Stimulated activated CD8-positive, alpha-beta memory T cell treated with anti-CD3 and anti-CD28 coated beads, Interleukin-15, amount 100 ng/mL, for 4 hours (primary cell): ENCODE measurements at places on chromosomes 13 and 19.
A peak's percentile ranks its signal among the peaks of the same experiment; 100 is the strongest.

DNA sequence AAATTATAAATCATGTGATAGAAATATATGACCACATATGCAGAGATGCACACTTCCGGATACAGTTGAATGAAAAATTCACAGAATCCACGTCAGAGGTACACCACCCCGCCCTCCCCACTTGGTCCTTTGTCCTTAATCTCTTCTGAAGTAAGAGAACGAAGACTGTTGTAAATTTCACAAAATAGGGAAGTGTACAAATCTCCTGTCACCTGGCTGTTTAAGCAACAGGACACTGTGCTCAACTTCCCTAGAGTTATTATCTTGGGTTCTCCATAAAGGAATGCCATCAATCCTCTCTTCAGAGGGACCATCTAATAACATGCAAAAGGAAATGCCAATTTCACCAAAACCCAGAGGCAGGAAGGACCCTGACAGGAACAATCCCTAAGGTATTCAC is 10.5 kb upstream of the CEACAM6 start:
- DNase-seq = no peak

- no peak for DNase-seq
Measured at GRCh38 chr13:38141792-38142191, 207.9 kb upstream of the UFM1 start.

DNA sequence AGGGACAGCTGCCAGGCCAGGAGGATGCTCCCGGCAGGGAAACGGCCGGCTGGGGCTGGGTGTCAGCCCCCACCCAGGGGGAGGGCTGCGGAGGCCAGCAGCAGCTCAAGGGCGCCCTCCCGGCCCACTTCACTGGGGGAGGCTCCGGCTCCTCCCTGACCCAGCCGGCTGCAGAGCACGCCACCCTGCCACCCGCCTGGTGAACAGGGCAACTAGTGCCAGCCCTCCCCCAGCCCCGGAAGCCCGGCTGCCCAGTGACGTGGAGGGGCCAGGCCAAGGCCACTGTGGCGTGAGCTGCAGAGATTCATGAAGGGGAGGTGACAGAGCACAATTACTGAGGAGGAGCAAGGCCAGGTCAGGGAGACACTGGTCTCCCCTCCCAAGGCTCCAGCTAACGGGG is 14.7 kb downstream of the REXO1 start:
- no peak for DNase-seq

DNA sequence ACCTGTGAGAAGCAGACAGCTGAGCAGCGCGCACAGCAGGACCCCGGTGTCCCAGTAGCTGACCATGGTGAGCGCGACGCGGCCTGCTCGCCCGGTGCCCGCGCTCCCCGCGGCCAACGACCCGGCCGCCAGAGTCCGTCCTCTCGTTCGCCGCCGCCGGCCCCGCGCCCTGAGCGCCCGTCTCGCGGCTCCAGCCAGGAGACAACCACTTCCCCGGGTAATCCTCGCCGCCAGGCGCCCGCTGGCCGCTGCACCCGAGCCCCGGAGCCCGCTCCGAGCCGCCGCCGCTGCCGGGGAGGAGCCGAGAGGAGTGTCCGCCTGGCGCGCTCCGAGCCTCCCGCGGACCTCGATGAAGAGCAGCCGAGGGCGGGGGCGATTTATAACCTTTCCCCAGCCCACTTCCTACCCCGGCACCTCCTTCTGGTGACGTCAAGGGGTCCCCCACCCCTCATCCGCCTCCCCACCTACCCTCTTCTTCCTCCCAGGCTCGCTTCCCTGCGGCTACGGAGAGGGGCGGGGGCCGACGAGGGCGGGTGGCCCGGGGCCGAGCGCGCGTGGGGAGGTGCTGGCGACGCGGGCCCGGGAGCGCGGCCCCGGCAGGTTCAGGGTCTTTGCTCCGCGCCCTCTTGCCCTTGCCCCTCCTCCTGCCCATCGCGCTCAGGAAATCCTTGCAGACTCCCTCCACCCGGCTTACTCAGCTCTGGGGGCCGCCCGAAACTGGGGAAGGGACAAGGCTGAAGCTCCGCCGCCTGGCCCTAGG is at the start of gene FLT1:
FLT1 (minus strand) TSS at position 351 of the 760 bp plus-strand sequence; CDS start at position 66, 285 bp downstream.
- peak; percentile 21 for DNase-seq

GRCh38 chr19:32921624-32922023 is 50.1 kb downstream of the CEP89 start:
- no peak for DNase-seq

- no peak for DNase-seq
Measured at GRCh38 chr19:46384396-46384795, 29.0 kb downstream of the CCDC8 start.

DNA sequence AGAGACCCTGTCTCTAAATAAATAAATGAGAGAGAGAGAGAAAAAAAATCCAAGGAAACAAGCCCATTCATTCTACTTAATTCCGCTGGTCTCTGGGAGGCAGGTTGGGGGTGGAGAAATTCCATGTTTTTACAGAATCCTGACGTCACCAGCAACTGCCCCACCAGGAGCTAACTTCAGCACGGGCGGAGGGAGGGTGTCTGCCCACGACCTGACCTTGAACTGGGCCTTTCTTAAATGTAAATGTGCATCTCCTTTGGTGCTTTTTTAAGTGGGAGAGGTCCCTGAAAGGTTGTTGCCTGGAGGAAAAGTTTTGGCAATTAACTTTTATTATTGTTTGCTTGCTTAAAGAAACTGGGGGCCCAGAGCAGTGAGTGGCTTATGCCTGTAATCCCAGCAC is 15.5 kb downstream of the KLF2 start:
- no peak for DNase-seq

- DNase-seq = no peak
Measured at GRCh38 chr19:29326351-29326750, 113.4 kb upstream of the UQCRFS1 start.

DNA sequence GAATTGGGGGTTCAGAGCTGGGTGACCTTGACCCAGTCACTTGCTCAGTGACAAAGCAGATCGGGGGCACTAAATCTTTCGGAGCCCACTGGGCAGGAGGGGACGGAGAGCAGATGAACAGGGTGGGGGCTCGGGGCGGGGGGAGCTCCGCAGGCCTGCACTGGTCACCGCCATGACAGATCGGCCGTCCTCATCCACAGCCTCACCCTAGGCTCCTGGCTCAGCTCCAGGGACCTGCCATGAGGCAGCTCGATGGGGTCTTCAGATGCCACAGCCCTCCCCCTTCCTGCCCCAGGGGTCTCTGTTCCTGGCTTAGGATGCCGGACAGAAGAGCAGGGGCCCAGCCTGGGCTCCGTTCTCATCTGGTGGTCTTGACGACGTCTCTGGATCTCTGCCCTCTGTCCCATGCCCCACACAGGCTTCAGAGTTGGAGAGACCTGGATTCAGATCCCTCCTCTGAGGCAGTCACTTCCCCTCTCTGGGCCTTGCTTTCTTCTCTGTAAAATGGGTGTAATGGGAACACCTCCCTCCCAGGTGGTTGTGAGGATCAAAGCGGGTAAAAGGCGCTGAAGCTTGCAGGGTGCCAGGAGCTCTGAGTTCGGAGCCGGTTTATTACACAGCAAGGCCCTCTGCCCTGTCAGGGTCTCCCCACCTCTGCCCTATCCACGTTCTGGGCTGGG is 3.0 kb downstream of the KDM4B start:
- no peak for DNase-seq

GRCh38 chr13:98236197-98236596 is 59.1 kb upstream of the RNF113B start:
- no peak for DNase-seq

GRCh38 chr13:34931572-34931971 is 10.5 kb upstream of the NBEA start:
- no peak for DNase-seq

GRCh38 chr13:24651718-24652345 is 28.4 kb upstream of the ATP12A start:
- no peak for DNase-seq

GRCh38 chr13:30314069-30314468 is 6.7 kb upstream of the KATNAL1 start:
- no peak for DNase-seq

DNA sequence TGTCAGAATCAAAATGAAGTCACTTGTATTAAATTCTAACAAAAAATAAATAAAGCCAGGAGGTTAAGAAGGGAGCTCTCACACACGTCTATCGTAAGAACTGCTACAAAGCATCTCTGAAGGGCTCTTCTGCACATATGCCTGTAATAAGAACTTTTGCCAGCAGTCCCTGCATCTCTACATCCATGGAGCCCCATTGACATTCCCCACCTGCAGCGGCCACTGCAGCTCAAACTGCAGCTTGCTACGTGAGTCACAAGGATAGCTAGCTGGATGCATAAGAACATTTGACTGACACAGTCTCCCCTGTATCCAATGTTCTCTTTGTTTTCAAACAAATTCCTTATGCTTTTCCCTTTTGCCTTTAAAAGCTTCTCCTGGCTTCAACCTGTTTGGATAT is 68.3 kb downstream of the DNAJC3 start:
- DNase-seq = no peak

DNA sequence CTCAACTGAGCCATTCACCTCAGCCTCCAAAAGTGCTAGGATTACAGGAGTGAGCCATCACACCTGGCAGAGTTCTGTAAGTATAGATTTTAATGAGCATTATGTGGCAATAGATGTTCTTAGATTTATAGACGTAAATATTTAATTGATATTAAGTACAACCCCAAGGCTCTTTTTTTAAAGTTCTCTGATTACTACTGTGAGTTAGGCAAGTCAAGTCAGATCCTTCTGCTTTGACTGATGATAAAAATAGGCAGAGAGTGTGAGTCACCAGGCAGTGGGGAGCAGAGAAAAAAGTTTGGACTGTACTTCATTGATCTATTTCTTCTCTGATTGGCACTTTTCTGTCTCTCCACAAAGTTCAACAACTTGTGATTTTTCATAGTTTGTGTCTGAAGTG is 1379.9 kb downstream of the UQCRFS1 start:
- DNase-seq = no peak

DNA sequence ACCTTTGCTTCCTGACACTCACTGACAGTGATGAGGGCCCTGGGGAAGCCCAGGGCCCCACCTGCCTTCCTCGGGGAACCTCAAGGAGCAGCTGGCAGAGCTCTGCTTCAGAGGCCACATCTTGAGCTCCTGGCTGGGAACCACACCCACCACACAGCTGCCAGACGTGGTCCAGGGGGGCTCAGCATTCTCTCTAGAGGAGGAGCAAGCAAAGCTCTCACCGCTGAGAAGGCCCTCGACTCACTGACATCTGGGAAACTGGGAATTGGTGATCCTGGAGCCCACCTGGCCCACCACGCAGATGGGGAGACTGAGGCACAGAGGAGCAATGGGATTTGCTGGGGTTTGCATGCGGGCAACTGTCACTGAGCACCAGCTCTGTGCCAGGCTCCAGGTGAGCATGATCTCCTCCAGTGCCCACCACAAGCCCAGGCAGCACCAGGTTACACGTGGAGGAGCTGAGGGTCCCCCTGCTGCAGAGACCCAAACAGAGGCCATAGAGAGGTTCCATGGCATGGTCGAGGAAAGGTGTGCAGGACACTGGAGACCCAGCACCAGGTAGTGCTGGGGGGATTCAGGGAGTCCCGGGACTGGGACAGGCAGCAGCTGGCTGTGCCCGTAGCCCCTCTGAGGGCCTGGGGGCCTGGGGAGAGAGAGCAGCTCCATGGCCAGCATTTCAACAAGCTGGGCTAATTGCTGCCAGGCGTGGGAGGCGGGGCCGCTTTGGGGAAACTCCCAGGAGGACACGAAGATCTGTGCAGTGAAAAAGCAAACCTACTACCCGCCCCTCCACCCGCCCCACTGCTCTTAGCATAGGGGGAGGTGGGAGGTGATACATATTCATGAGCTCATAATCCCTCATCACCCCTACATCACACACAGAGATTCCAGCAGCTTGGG is 33.4 kb downstream of the PEPD start:
- no peak for DNase-seq

DNA sequence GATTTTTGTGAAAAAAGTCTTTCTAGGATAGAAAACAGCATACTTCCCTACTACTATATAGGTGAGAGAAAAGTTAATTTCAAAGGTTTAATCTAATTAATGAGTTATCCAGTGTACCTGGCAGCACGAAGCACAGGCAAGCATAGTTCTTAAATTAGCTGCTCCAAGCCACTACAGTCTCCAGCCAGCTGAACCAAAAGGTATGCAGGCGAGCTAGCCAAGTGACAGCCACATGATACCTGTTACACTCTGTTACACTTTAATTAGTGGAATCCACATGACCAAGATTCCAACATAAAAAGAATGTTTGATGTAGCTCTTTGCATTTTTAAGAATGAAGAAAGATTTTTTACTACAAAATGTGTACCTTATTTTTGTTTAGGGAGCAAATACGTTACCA is 15.5 kb downstream of the SLC25A30 start:
- DNase-seq = no peak

GRCh38 chr19:4061178-4061682 is 5.5 kb downstream of the ZBTB7A start:
- no peak for DNase-seq

DNA sequence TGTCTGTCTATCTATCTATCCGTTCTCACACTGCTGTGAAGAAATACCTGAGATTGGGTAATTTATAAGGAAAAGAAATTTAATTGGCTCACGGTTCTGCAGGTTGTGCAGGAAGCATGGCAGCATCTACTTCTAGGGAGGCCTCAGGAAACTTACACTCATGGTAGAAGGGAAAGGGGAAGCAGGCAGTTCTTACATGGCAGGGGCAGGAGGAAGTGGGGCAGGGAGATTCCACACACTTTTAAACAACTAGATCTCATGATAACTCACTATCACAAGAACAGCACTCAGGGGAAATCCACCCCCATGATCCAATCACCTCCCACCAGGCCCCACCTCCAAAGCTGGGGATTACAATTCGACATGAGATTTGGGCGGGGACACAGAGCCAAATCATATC is 105.3 kb downstream of the SLC10A2 start:
- no peak for DNase-seq

DNA sequence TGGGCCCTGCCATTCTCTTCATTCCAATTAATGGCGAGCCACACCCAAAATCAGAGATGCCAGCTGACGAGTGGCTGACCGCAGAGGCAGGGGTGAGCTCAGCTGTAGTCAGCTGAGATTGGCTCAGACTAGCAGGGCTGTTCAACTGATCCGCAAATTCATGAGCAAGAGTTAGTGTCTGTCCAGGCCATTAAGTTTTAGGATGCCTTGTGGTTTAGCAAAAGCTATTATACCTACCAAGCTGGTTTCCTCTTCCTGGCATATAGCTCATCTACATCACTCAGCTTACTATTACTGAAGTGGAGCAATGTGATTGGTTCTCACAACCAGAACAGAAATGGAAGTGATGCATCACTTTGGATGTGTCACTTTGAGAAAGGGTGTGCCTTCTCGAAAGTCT is 148.7 kb downstream of the NALCN start:
- DNase-seq = no peak

- DNase-seq = no peak
Measured at GRCh38 chr19:14480700-14481079, 5.5 kb upstream of the PTGER1 start.

DNA sequence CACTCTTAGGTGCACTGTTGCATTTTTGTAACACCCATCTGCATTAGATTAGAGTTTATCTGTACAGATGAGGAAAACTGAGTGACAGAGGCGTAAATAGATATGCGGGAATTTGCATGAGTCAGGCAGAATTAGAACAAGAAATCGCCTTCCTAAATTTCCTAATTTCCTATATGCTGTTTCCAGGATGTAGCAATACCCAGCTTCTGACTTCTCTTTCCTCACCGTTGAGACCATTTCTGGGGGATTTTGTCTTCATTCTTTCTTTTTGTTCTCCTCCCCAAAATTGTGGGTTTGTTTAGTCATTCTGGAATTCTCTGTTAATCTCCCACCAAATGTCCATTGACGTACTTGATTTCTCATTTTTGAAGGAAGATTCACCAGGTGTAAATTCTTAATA is 10.6 kb upstream of the ZNF792 start:
- no peak for DNase-seq

GRCh38 chr19:43540381-43540780 is 7.4 kb downstream of the ZNF575 start:
- DNase-seq = no peak

- no peak for DNase-seq
Measured at GRCh38 chr13:113633485-113633873, 24.5 kb downstream of the ATP4B start.
